Uterus (tissue), 4 donors: ENCODE measurements at places on chromosomes 4 and X. TPM values are rescaled to one million over a fixed set of nuclear protein-coding genes. Genes with fewer than 3 reads are reported as not detected.
A peak's percentile ranks its signal among the peaks of the same experiment; 100 is the strongest.

- DNase-seq, result no peak
Observed at GRCh38 chr4:140344101-140344500, 29.3 kb upstream of the SCOC start.

DNA sequence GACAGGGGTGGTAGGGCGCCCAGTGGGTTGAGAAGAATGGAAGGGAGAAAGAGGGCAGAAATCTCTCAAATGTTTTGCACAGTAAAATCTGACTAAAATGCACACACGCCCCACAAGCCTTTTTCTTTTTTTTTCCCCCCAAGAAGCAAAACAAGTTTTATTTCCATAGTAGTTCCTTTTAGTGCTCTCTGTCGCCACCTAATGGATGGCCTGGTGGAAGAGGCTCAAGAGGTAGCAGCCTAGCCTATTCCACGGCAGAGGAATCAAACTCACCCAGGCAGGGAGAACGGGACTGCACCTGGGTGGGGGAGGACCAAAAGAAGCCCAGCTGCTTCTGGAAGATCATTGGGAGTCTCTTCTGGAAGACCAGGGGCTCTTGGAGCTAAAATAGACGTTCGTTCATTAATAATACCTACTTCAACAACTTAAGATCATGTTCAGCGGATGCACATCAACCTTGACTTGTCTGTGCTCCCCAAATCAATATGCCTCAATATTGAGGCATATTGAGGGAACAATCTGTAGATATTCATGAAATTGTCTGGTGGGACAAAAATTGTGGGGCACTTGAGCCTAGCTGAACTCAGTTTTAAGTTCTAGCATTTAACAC is 31.6 kb upstream of the IRAK1 start:
- peak; percentile 83 for DNase-seq

PNMA3 gene
- total RNA-seq, result not detected

GRCh38 chr4:86961116-86961515 is 26.3 kb downstream of the AFF1 start:
- DNase-seq, result no peak

DNA sequence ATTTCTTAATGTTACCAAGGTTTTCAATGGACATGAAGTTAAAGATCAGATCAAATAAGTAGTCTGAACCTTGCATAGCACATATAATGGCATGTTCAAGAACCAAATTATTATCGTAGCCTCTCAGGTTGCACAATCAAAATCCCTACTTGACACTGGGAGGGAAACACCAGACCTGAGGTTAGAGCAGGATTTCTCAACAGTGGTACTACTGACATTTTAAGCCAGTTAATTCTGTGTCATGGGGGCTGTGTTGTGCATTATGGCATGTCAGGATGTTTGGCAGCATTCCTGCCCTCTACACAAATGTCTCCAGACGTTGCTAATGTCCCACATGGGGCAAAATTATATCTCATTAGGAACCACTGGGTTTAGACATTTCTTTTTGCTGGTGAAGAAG is 20.8 kb downstream of the RLIM start:
- DNase-seq, result no peak

GRCh38 chr4:22323691-22324090 is 192.2 kb downstream of the ADGRA3 start:
- DNase-seq, result no peak

- DNase-seq, result no peak
Observed at GRCh38 chr4:99043346-99043745, 45.2 kb downstream of the ADH5 start.

MAGEB4 gene
- not detected for total RNA-seq

MAGEE2 gene
- not detected for total RNA-seq

RPS3A gene
- total RNA-seq, result 2,740 TPM

- DNase-seq, result no peak
Observed at GRCh38 chr4:79473439-79473724, 65.4 kb upstream of the GK2 start.

SPANXD gene
- total RNA-seq, result not detected

MSX1 gene
- 24.8 TPM for total RNA-seq

DNA sequence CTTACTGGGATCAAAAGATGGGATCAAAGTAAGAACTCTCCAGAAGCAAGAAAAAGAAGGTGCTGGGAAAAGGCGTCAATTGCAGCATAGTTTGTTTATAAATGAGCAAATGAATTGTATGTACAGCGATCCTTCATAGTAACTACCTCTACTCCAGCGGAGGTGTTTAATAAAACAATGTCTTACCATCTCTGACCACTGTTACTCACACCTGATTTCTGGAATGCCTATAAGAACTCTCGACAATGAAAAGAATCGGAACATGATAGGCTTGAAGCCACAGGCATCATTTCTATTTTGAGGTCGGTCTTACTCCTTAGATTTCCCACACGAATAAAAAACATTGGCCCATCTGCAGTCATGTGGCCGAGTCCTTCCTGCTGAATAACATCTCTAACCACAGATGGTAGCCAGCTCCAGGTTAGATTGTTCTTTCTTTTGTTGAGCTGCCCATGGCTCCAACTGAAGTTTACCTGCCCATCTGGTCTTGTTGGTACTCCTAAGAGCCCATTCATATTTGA is 67.6 kb downstream of the CLDN34 start:
- DNase-seq, result no peak

- no peak for DNase-seq
Observed at GRCh38 chr4:133694416-133694815, 507.2 kb downstream of the PABPC4L start.

DNA sequence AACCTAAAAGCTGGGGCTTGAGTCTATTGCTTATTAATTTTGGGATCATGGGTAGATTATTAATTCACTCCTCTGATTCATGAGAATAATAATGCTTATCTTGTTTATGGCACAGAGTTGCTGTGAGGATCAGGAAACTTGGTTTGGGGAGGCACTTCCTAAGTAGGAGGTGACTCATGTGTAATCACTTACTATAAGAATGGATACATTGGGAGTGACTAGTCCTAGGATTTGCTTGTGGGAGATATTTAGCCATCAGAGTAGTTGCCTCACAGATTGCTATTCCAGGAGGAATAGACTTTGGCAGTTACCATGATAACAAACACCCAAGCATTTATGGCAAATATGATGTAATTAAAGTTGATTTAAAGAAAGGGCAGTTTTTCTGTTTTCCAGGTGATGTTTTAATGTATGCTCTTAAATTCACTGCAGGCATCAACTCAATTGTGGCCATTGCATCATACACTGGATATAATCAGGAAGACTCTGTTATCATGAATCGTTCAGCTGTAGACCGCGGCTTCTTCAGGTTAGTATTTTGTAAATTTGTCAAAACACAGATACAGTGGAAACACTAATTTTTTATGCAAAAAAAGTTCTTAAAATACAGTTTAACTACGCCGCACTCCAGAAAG is 41.9 kb downstream of the POLR2B start:
- no peak for DNase-seq

DNA sequence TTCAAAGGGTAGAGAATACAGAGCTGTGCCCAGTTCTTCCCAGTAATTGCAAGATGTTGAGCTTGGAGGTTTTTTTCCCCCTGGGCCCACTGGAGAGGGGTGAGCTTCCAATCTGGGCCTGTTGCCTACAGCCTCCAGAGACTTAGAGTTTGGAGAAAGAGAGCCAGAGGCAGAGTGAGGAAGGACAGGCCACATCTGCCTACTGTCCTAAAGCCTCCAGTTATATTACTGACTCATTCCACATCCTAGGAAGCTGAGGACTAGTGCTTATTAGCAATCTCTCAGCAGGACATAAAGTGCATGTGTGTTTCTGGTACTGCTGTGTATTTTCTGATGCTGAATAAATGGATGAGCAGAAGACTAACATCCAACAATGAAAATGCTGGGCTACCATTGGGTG is 181.0 kb upstream of the MAMLD1 start:
- no peak for DNase-seq

GRCh38 chr4:3483471-3483921 is 20.4 kb downstream of the DOK7 start:
- DNase-seq, result peak; percentile 42

DNA sequence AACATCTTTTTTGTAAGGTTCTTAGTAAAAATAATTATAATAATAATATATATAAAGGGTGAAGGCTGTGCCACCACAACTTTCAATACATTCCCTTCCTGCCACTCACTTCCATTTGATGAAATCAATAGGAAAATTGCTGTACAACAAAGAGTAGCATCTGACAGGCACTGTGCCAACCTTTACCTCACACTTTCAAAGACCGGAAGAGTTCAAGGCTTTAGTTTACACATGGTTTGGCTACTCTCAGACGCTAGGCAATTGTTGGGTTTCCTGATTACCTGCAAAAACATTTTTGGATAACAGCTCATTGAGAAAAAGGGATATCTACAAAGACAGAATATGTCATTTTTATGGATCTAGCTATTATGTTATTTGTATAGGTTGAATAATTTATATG is 5.5 kb upstream of the ING2 start:
- DNase-seq, result no peak

ARMCX1 gene
- 72.8 TPM for total RNA-seq

- no peak for DNase-seq
Observed at GRCh38 chr4:186485561-186486062, 69.8 kb downstream of the MTNR1A start.

DNA sequence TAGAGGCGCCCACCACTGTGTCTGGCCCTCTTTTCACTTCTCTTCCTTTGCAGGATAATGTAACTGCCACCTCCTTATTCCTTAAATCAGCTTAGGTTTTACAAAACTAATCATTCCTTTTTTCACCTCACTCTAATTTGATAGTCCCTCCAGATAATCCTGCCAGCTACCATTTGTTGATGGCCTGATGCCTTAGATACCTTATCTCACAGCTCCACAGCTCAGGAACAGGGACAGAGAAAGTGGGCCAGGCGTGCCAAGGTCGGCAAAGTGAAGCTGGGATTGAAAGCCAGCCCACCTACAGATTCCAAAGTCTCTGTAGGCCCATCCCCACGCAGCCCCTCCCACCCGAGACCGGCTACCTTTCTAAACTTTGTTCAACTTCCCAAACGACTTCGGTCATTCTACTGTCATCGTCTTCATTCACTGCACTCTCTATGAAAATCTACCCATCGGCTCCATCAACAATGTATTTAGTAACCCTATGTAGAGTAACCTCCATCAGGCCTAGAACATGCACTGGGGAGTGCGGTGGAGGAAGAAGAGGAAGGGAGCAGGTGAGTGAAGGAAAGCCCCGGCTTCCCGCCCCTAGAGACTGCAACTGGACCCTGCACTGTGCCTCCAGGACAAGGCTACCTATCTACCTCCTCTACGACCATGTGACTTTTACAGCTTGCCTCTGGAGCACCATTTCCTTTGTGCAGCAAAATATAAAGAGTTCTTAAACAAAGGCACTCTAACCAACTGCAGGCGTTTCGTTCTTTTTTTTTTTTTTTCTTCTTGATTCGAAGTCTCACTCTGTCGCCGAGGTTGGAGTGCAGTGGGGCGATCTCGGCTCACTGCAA is 1.5 kb downstream of the CASP6 start:
- DNase-seq, result no peak

ARHGAP10 gene
- 54.9 TPM for total RNA-seq

GAGE13 gene
- total RNA-seq, result not detected
